Tibial nerve (tissue), 4 donors: ENCODE measurements at places on chromosomes 7 and 10. TPM values are rescaled to one million over a fixed set of nuclear protein-coding genes. Genes with fewer than 3 reads are reported as not detected.
A peak's percentile ranks its signal among the peaks of the same experiment; 100 is the strongest.

LIPK gene
- total RNA-seq: not detected

TEX47 gene
- total RNA-seq: not detected

NKX1-2 gene
- not detected for total RNA-seq

CALY gene
- total RNA-seq: 4.4 TPM

HECW1 gene
- 7.3 TPM for total RNA-seq

LGI1 gene
- total RNA-seq: 8.4 TPM

PSD gene
- total RNA-seq: 0.42 TPM

DNA sequence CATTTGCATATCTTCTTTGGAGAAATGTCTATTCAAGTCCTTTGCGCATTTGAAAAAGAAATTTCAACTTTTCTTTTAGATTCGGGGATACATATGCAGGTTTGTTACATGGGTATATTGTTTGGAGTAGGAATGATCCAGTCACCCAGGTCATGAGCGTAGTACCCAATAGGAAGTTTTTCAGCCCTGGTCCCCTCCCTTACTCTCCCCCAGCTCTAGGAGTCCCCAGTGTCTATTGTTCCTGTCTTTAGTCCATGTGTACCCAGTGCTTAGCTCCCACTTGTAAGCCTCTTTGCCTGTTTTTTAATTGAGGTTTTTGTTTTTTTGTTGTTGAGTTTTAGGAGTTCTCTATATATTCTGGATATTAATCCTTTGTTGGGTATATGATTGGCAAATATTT is 63.3 kb downstream of the SND1 start:
- H3K36me3 ChIP-seq: no peaks in the 10 kb centered on the region
- no peak overlapping the region for H3K4me3 ChIP-seq
- H3K27me3 ChIP-seq: no peaks in the 10 kb centered on the region
- H3K27ac ChIP-seq: no peak overlapping the region
- peaks cover 11% of the 10 kb centered on the region for H3K4me1 ChIP-seq
- DNase-seq: no peak

GRCh38 chr7:112074464-112074863 is 131.7 kb downstream of the DOCK4 start:
- H3K4me1 ChIP-seq: no peaks in the 10 kb centered on the region
- no peak for DNase-seq
- no peak overlapping the region for H3K4me3 ChIP-seq
- H3K27ac ChIP-seq: no peak overlapping the region
- H3K27me3 ChIP-seq: no peaks in the 10 kb centered on the region

DNA sequence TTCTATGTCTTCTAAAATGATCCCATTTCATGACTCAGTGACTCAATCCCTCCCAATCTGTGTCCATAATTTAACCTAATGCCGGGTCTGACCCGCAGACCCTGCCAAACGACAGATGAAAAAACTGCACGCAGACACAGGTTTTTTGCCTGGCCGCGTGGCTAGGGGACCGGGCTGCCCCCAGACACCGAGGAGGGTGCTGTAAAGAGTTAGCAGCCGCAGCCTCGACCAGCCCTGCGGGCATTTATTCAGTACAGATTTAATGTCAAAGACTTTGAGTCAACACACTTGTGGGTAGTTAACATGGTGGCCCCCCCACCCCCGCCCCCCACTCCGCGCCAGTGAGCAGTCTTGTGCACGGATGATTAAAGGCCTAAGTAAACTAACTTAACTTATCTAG is 1324.7 kb downstream of the GATA3 start:
- no peaks in the 10 kb centered on the region for H3K36me3 ChIP-seq
- no peaks in the 10 kb centered on the region for H3K4me1 ChIP-seq
- H3K4me3 ChIP-seq: no peak overlapping the region
- H3K27ac ChIP-seq: no peak overlapping the region
- H3K27me3 ChIP-seq: no peaks in the 10 kb centered on the region

DNA sequence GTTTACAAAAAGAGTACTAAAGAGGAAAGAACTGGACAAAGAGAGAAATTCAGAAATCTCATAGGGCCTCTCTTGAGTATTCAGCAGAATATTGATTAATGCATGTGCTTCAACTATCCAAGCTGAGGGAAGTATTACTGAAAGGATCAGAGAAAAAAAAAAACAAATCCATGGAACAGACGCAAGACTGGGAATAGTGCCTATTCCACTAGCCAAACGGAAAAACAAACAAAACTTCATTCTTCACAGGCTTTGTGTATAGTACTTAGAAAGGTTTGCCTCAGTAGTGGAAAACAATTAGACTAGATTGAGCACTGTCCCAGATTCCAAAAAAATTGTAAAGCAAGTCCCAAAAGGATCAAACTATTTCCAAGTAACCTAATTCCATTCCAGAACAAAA is 106.2 kb downstream of the TFEC start:
- H3K27ac ChIP-seq: no peak overlapping the region
- no peaks in the 10 kb centered on the region for H3K27me3 ChIP-seq
- DNase-seq: no peak
- no peak overlapping the region for H3K4me3 ChIP-seq

DNA sequence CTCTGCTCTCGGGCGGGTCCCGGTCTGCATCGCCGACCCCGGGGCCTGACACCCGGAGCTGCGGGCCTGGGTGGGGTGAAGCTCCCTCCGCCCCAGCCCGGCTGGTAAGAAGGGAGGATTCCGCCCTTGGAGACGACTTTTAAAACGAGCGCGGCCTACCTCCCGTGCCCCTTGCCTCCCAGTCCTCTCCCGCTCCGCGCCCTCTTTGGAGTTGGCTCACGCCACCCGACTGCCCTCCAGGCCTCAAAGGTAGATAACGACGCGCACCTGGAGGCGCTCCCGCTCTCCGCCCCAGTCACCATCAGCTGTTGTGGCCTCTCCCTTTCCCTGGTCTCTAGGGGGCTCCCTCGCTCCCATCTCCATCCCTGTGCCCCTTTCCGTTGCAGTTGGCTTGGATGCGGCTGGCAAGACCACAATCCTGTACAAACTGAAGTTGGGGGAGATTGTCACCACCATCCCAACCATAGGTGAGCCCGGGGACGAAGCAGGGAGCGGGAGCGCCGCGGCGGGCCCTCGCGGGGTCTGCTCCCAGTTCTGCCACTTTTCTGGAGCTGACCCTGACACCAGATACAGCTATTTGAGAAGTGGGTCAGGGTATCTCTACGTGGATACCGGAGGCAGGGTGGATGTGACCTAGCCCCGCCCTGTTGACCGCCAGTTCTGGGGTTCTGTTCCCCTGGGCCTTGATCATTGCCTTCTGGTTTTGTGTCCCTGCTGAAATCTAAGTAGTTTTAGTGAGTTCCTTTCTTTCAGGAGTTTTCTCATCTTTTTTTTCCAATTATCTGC is 679 bp downstream of the ARF5 start:
- peak overlapping the region; percentile 95 for H3K27ac ChIP-seq
- DNase-seq: no peak
- no peaks in the 10 kb centered on the region for H3K27me3 ChIP-seq
- peak overlapping the region; percentile 99 for H3K4me3 ChIP-seq
- peaks cover 38% of the 10 kb centered on the region for H3K36me3 ChIP-seq
- no peaks in the 10 kb centered on the region for H3K4me1 ChIP-seq

DNA sequence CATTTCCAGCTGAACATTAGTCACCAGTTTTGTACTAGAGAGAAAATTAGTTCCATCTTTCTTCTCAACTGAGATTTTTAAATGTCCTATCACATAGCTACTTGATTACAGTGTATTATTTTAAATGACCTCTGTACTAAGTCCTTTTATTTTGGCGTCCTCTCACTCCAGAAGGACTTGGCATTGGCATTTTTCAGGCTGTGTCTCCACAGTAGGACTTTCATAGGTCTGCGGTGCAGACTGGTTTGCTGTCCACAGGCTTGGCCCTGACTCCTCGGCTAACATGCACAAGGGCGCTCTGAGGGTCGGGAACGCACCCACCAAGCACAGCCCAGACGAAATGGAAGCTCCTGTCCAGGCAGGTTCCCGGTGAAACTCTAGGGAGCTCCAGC is 6.5 kb downstream of the PTPRE start:
- H3K36me3 ChIP-seq: no peaks in the 10 kb centered on the region
- no peak for DNase-seq
- H3K27me3 ChIP-seq: no peaks in the 10 kb centered on the region
- H3K4me3 ChIP-seq: no peak overlapping the region

- H3K27me3 ChIP-seq: no peaks in the 10 kb centered on the region
- no peak overlapping the region for H3K4me3 ChIP-seq
- DNase-seq: no peak
- no peaks in the 10 kb centered on the region for H3K36me3 ChIP-seq
These were observed 204.8 kb upstream of the MEOX2 start for GRCh38 chr7:15891151-15891881.

GRCh38 chr7:77327932-77328628 is 88.1 kb downstream of the GSAP start:
- no peak overlapping the region for H3K4me3 ChIP-seq
- H3K4me1 ChIP-seq: peaks cover 40% of the 10 kb centered on the region
- no peak for DNase-seq
- no peaks in the 10 kb centered on the region for H3K27me3 ChIP-seq

- H3K36me3 ChIP-seq: no peaks in the 10 kb centered on the region
- no peaks in the 10 kb centered on the region for H3K27me3 ChIP-seq
- H3K4me3 ChIP-seq: no peak overlapping the region
- H3K27ac ChIP-seq: no peak overlapping the region
- DNase-seq: no peak
These were observed 12.5 kb downstream of the PPIA start for GRCh38 chr7:44808914-44809393.

DNA sequence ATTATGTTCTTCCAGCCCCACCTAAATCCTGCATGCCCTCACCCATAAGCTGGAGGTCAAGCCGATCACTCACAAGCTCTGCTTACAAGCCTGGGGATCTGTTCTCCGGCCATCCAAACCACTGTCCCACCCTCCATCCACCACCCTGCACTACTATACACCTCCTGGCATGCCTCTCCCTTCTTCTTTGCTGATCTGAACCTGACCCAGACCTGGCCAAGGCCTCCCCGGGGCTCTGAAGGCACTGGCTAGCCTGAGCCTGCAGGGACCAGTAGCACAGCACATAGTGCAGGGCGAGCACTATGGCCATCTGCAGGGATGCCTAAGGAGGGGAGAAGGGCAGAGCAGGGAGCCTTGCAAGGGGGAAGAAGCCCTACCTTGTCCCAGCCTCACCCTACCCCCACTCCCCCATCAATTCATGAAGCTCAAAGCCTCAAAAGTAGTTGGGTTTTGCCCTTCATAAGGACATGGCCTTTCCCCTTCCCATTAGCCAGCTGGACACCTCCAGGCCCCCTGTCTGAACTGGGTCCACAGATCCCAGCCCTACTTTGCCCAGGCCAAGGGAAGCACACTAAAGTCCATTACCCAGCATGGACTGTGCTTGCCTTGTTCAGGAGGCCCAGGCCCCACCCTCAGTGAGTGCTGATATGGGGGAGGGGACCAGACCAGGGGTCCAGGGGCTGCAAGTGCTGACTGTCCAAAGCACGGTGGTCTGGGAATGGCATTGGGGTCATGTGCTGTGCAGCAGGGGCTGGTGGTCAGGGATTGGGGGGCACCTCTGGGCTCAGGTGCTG is 29.6 kb downstream of the CHAT start:
- H3K4me1 ChIP-seq: no peaks in the 10 kb centered on the region
- no peaks in the 10 kb centered on the region for H3K36me3 ChIP-seq
- no peak overlapping the region for H3K4me3 ChIP-seq
- no peak overlapping the region for H3K27ac ChIP-seq
- DNase-seq: no peak

DNA sequence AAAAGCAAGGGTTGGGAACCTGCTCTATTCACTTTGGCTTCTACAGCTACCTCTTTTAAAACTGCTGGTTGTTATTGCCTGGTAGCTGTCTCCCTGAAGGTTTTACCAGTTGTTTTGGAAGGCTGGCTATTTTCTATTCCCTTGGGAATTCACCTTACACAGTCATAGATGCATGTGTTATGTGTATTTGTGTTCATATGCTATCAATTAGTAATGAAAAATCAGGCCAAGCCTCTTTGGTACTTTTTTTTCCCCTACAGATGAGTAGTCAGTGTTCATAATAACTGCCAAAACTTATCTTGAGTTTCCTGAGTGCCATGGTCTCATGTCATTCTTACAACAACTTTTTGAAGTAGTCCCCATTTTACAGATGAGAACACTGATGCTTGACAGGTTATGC is 738.0 kb upstream of the GALNT17 start:
- no peaks in the 10 kb centered on the region for H3K36me3 ChIP-seq
- H3K27ac ChIP-seq: no peak overlapping the region
- no peaks in the 10 kb centered on the region for H3K4me1 ChIP-seq

- no peak for DNase-seq
- no peaks in the 10 kb centered on the region for H3K27me3 ChIP-seq
- H3K4me3 ChIP-seq: no peak overlapping the region
- H3K36me3 ChIP-seq: no peaks in the 10 kb centered on the region
These were observed 38.9 kb upstream of the YAE1 start for GRCh38 chr7:39527296-39527695.

DNA sequence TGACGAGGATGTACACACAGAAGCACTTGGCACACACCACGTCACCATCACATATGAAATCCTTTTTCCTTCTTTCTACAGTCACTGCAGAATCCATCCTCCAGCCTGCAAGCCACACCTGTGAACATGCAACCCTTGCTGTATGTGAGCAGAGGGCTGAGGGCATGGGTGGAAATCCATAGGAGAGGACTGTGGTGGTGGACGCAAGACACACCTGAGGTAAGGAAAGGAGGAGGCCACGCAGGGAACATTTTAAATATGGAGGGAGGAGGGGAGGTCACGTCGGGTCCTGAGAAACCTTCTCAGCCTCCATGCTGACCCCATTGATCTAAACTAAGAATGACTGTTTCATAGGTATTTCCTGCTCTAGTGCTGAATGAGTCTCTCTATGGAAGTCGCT is 28.6 kb downstream of the ADARB2 start:
- DNase-seq: no peak
- H3K27ac ChIP-seq: no peak overlapping the region

DNA sequence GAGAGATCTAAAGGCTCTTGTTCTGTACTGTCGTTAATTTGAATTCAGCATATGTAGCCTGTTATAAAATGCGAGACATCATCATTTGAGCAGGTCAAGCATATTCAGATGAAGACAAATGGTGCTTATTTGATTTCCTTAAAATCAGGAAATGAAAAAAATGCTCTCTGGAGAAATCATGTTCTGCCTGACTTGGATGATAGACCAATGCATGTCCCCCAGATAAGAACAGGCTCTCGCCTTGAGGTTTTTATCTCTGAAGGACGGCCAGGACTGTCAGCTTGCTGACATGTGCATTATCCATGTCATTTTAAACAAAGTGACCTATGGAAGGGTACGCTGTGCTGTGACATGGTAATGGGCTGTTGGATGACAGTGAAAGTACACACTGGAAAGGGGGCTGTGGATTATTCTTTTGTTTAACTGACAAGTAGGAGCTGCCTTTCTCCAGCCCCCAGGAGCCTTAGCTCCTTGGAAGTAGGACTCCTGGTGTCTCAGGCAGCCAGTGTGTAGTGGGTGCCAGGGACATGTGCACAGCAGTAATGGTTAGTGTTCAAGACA is 695.1 kb upstream of the GALNT17 start:
- H3K4me3 ChIP-seq: no peak overlapping the region
- no peak for DNase-seq
- H3K36me3 ChIP-seq: no peaks in the 10 kb centered on the region
- no peaks in the 10 kb centered on the region for H3K27me3 ChIP-seq
- peaks cover 7% of the 10 kb centered on the region for H3K4me1 ChIP-seq

- H3K27ac ChIP-seq: no peak overlapping the region
- H3K4me3 ChIP-seq: no peak overlapping the region
- H3K4me1 ChIP-seq: no peaks in the 10 kb centered on the region
- no peaks in the 10 kb centered on the region for H3K27me3 ChIP-seq
These were observed 64.4 kb downstream of the PIP4K2A start for GRCh38 chr10:22649994-22650393.

GRCh38 chr10:91196268-91197048 is 24.0 kb upstream of the PCGF5 start:
- no peak overlapping the region for H3K4me3 ChIP-seq
- no peaks in the 10 kb centered on the region for H3K27me3 ChIP-seq
- no peak overlapping the region for H3K27ac ChIP-seq
- DNase-seq: no peak
- no peaks in the 10 kb centered on the region for H3K4me1 ChIP-seq
- no peaks in the 10 kb centered on the region for H3K36me3 ChIP-seq
